Right lobe of liver (tissue), 6 donors: ENCODE measurements at places on chromosomes 6 and 20.

DNA sequence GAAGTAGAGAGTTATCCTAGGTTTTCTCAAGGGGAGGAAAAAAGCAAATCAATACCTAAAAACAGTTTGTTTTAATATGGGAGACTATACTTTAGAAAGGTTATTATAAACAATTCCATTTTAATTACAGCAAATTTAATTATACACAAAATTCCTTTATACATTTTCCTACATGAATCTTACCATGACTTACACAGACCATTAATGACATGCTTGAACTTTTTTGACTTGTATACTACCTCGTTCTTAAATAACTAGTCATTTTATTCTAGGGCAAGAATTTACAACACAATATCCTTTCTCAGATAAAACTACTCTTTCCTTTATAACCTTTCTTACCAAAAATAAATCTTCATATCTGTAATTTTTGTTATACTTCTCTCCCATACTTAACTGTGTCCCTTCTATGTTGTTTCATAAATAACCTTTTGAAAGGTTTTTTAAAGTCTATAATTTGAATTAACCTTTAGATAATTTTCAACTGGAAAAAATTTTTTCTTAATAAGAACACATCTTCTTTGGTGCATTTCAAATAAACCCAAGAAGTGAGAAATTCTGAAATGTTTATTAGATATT, 729.4 kb downstream of the TENT5A start:
- no peak for DNase-seq

DNA sequence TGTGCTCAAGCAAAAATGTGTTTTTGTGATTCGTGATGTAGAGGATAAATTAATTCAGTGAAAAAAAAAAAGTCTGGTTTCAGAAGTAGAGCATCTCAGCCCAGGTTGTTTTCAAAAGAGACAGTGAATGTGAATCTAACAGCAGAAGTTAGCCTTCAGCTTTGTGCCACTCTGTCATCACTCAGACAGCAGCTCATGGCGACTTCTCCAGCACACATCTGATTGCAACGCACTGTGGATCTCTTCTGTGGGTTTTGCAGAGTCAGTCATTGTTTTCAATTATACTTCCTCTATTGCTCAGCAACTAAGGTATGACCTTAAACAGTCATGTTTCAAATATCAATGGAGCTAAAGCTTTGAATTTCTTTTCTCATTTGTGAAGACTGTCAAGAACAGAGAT, 335.5 kb upstream of the POU3F2 start:
- DNase-seq = no peak

- DNase-seq = peak; percentile 53
Measured at GRCh38 chr20:39117491-39117890, 155.3 kb downstream of the DHX35 start.

DNA sequence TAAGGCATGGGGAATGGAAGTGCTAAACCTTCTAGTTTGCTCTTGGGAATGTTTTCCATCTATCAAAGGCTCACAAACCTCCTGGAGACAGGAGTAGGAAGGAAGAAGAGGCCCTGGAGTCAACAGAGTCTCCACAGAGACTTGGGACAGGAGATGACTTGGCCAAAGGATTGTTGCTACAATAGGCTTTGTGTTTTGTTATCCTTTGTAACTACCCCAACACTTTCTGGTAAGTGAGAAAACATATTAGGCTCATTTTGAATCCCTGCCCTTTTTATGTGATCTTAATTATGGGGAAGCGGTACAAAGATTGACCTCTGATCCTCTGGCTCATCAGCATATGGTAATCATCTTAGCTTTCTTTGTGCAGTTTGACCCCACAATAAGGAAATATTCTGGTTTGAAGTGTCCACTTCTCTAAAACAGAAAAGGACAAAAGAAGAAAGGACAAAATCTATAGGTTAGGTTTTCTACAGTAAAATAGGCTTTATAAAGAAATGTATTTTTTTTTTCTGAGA, 24.1 kb upstream of the GTF3C6 start:
- no peak for DNase-seq

DNA sequence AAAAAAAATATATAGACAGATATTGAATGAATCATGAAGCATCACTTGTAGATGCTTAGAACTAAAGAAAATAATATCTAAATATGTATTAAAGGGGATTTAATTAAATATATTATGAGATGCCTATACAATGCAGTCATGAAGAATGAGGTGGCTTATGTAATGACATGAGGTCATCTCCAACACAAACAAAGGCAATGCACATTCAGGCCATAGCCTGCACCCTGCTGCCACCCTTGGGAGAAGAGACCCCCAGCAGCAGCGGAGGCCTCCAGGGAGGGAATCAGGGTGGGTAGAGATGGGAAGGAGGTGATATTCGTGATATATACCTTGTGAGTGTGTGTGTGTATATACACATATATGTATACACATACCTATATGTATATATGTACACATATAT, 26.4 kb upstream of the SSTR4 start:
- no peak for DNase-seq

DNA sequence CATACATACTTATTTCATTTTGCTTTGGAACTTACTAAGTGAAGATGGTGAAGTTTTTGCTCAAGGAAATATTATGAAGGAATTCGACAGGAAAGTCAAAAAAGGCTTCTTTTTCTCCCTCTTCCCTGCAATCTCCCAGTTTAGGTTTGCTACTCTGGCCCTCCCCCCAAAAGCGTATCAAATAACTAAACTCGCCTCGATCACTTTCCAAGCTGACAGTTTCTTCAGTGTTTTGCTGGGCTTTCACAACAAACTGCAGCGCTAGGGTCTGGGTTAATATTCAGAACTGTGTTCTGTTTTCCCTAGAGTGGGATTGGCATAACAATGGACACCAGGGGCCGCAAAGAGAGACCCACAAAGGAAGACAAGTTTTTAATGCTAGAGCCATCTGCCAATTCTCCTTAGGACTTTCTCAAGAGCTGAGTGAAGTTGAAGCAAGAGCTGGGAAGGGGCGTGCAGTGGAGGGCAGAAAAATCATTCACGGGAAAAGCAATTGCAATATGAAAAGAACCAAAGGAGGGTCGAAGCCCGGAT, 57.8 kb downstream of the ATP9A start:
- no peak for DNase-seq

DNA sequence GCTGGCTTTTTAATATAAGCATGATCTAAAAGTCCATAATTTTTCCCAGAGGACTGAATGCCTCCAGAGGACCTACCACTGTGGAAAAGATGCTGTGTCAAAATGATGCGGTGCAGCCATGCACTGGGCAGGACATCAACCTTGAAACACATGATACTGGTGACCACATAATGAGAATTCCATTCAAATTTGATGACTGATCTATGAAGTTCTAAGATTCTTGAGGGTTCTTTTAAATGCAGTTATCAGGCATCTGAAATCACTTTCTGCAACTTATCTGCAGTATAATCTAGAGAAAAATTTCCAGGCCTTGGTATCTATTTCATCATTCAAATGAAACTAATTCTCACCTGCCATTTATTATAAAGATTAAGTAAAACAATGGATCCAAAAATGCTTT, 15.0 kb upstream of the MARCKS start:
- no peak for DNase-seq

GRCh38 chr6:7693827-7694226, 32.1 kb upstream of the BMP6 start:
- DNase-seq = no peak

DNA sequence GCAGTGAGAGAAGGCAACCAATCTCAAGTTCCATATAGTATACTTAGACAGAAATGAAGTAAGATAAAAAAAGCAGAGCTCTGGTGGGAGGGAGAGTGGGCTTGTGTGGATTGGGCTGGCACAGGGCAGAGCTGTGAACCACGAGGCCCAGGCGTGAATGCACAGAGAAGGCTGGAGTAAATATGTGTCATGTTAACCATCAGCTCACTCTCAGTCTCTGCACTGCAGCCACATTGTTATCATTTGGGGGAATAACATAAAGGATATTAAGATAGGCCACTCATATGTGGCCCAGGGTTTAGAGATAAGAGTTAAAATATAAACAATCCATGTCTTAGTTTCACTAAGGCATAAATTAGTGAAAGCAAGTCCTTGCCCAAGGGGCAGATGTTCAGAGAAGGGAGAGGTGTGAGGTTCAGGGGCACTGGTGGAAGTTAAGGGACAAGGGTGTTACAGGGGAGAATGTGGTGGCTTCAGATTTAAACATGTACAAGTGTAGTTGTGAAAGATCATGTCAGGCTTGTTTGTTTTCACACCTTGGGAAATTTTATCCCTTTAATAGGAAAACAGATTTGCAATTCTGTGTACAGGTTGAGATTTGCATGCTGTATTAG, 14.4 kb downstream of the GMPR start:
- no peak for DNase-seq

- DNase-seq = peak; percentile 90
Measured at GRCh38 chr20:1225783-1226654, at the start of gene RAD21L1. RAD21L1 (plus strand) TSS chr20:1226044; CDS start chr20:1228454, 2,410 bp downstream.

DNA sequence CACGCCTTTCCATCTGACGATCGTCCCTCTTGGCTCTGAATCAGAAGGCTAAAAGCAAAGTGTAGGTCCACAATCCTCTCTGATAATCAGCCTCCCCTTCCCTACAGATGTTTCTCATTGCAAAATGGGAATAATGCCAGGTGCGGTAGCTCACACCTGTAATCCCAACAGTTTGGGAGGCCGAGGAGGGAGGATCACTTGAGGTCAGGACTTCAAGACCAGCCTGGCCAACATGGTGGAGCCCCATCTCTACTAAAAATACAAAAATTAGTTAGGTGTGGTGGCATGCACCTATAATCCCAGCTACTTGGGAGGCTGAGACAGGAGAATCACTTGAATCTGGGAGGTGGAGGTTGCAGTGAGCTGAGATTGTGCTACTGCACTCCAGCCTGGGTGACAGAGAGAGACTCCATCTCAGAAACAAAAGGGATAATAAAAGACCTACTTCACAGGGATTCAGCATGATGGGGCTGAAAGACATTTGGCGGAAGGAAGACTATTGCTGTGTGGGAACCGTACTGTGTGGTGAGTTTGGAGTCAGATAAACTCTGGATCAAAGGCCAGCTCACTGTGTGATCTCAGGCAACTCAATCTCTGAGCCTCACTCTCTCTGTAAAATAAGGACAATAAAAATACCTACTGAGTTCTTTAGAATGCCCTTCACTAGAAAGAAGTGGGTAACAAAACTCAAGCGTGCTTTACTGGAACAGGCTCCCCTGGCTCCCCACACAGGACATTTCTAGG, 15.9 kb upstream of the SLC9A8 start:
- no peak for DNase-seq

DNA sequence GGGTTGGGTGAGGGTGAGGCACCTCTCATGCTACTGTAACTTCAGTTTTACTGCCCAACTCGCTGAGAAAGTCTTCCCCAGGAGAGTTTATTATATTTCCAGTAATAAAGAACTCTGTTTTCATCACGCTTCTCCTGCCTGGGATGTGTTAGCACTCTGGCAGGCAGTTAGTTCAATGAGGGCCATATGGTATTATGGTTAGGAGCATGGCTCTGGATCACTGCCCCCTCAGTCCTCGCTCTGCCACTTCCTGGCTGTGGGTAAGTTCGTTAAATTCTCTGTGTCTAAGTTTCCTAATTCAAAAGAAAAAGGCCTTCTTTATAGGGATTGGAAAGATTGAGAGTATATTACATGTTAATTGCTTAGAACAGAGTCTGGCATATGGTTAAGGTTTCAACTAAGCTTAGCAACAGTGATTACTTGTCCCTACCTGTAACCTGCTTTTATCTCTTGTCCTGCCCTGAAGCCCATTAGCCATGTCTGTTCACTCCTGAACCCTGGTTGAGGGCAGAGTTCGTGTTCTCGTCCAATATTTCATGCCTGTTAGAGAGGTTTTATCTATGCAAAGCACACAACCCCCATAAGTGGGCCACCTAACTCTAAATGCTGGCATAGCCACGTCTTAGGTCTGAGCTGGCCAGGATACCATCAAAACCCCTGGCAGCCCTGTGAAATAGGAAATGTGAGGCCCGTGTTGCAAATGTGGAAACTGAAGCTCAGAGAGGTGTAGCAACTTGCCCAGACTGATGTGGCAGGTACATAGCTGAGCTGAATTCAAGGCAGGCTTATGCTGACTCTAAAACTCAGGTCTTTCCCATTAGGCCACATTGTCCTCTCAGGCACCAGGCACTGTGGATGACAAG, 342.5 kb upstream of the JARID2 start:
- no peak for DNase-seq

- DNase-seq = peak; percentile 94
Measured at GRCh38 chr20:38152621-38153221, 12.3 kb downstream of the TGM2 start.

DNA sequence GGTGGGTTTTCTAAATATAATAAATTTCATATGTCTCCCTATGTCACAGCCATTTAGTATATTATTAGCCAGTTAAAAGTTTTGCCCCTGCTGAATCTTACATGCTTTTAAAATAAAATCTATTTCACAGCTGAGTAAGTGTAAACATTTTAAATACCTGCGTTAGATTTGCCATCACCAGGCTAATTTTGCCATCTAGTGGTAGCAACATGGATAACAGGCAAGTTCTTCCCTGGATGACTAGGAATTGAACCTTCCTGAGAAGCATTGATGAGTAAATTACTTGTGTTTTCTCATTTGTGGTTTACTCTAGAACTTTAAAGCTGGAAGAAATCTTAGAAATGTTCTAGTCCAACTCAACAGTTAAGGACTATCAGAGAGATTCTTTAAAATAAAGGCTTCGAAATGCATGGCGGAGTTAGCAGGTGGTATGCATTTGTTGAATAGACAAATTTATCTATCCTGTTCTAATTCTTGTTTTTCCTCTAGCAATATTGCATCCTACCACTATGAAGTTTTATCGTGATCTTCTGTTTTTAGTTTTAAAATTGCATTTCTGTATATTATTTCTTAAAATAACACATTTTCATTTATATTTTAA, 2.6 kb downstream of the PRSS35 start:
- DNase-seq = no peak

DNA sequence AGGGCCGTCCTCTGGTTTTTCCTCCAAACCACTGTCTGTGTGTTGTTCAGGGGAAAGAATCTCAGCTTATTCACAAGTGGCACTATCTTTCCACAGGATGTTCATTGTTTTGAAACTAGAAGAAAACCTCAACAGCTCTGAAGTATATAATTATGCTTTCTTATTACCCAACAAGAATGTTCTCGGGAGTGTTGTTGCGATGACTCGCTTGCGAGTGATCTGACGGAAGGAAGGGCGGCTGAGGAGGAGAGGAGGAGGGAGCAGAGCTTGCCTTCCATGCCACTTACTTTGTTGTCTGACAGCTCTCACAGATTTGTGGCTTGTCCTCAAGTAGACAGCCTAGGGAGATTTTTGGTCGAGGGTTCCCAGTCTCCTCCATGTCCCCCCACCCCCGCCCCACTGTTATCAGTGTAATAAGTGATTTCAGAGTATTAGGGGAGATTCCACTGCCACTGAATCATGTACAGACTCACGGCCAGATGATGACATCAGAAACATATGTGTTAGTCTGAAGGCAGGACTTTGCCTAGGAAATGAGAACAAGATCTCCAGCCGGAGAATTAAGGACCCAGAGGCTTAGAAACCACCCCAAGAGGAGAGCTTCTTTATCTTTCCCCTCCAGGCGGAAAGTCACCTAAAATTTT, 80.7 kb upstream of the CCN6 start:
- DNase-seq = no peak

DNA sequence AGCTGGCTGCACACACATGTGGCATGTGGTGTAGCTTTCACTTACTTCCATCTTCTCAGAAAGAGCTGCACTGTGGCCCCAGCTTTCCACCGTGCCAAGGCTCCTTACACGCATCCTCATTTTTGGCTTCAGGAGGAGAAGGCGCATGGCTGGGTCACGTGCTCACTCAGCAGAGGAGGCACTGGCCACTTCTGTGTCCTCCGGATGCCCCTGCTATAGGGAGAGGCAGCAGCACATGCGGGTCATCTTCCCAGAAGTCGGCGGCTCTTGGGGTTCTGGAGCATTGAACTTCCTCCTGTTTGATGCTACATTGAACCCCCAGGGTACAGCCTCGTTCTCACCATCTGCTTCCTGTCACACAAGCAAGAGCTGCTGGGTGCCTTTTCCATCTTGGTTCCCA, 111.3 kb downstream of the FAM120B start:
- no peak for DNase-seq
